ENCODE measurements at places on chromosomes 3 and 15. TPM values are rescaled to one million over a fixed set of nuclear protein-coding genes. Genes with fewer than 3 reads are reported as not detected.

Gene SAXO2
- polyA plus RNA-seq: not detected

Gene PYGO1
- polyA plus RNA-seq: not detected

Gene COL6A6
- not detected for polyA plus RNA-seq

Gene OR5K2
- not detected for polyA plus RNA-seq

Gene BTLA
- polyA plus RNA-seq: 18.5 TPM

Gene CYP1A2
- polyA plus RNA-seq: not detected

Gene LYSMD2
- 46.8 TPM for polyA plus RNA-seq

Gene NPAP1
- polyA plus RNA-seq: not detected

Gene DNAH12
- not detected for polyA plus RNA-seq

Gene ASB7
- 17.6 TPM for polyA plus RNA-seq

Gene CCDC54
- polyA plus RNA-seq: not detected

Gene SNX4
- polyA plus RNA-seq: 25.7 TPM

Gene AMIGO3
- 0.58 TPM for polyA plus RNA-seq

Gene PLA2G4D
- not detected for polyA plus RNA-seq

Gene PIGZ
- 0.65 TPM for polyA plus RNA-seq

Gene C2CD4A
- not detected for polyA plus RNA-seq

Gene HIGD2B
- polyA plus RNA-seq: 0.21 TPM

Gene CHRFAM7A
- not detected for polyA plus RNA-seq

Gene ZKSCAN7
- polyA plus RNA-seq: 2.1 TPM

Gene HHLA2
- not detected for polyA plus RNA-seq

Gene ROBO2
- not detected for polyA plus RNA-seq

Gene ANKRD63
- not detected for polyA plus RNA-seq

Gene NISCH
- 35.0 TPM for polyA plus RNA-seq

Gene CHCHD6
- polyA plus RNA-seq: 11.0 TPM

Gene USP8
- polyA plus RNA-seq: 50.7 TPM

Gene EOMES
- 1.5 TPM for polyA plus RNA-seq

Gene SEMA5B
- not detected for polyA plus RNA-seq

Gene SETD2
- polyA plus RNA-seq: 11.0 TPM

Gene RAB6B
- polyA plus RNA-seq: 0.14 TPM

Gene ASB14
- 0.66 TPM for polyA plus RNA-seq

Gene PLCH1
- polyA plus RNA-seq: not detected

Gene NMNAT3
- polyA plus RNA-seq: 7.7 TPM

Gene LAMB2
- not detected for polyA plus RNA-seq

Gene FILIP1L
- not detected for polyA plus RNA-seq

Gene PRSS50
- polyA plus RNA-seq: not detected

Gene ZNF280D
- polyA plus RNA-seq: 9.3 TPM

Gene UBAP1L
- 0.09 TPM for polyA plus RNA-seq

Gene GABPB1
- polyA plus RNA-seq: 21.6 TPM

Gene ATP2B2
- polyA plus RNA-seq: not detected

Gene ARGFX
- not detected for polyA plus RNA-seq

Gene TGM5
- not detected for polyA plus RNA-seq

Gene LIPH
- not detected for polyA plus RNA-seq

Gene RLBP1
- not detected for polyA plus RNA-seq

Gene IL17RE
- not detected for polyA plus RNA-seq

Gene THAP10
- not detected for polyA plus RNA-seq

Gene LYZL4
- polyA plus RNA-seq: not detected

Gene C3orf18
- 17.4 TPM for polyA plus RNA-seq

Gene PPM1L
- 1.3 TPM for polyA plus RNA-seq

Gene WDR49
- not detected for polyA plus RNA-seq

Gene MAGEL2
- not detected for polyA plus RNA-seq

Gene CRABP1
- not detected for polyA plus RNA-seq

Gene MKRN2OS
- not detected for polyA plus RNA-seq

Gene ANKRD34C
- not detected for polyA plus RNA-seq

Gene KNG1
- polyA plus RNA-seq: not detected

Gene TLR9
- polyA plus RNA-seq: 0.16 TPM

Gene ATG3
- polyA plus RNA-seq: 70.9 TPM

Gene IRAK2
- polyA plus RNA-seq: 2.3 TPM

Gene GOLGA6A
- 0.14 TPM for polyA plus RNA-seq

Data from naive thymus-derived CD4-positive, alpha-beta T cell (primary cell).